ENCODE measurements at places on chromosomes 7 and 10. TPM values are rescaled to one million over a fixed set of nuclear protein-coding genes. Genes with fewer than 3 reads are reported as not detected.

Gene CLRN3
- polyA plus RNA-seq, result not detected

Gene AKR1C3
- 6.9 TPM for polyA plus RNA-seq

Gene ADCYAP1R1
- 16.4 TPM for polyA plus RNA-seq

Gene AGAP5
- 5.6 TPM for polyA plus RNA-seq

GRCh38 chr7:158004123-158004490, 583.5 kb downstream of the PTPRN2 start:
- no peak for DNase-seq

- no peak for DNase-seq
Measured at GRCh38 chr10:1255600-1256431, 199.6 kb downstream of the WDR37 start.

GRCh38 chr7:157400171-157400860, 63.5 kb downstream of the DNAJB6 start:
- DNase-seq, result no peak

GRCh38 chr7:140006600-140006999, 56.2 kb downstream of the PARP12 start:
- no peak for DNase-seq
